Esophagus squamous epithelium (tissue), 5 donors: ENCODE measurements at places on chromosomes 4 and X.

GRCh38 chrX:44071847-44072551 is 98.8 kb upstream of the NDP start:
- no peak for DNase-seq

- no peak for DNase-seq
These were observed 433 bp upstream of the COQ2 start for GRCh38 chr4:83285055-83285407.

DNA sequence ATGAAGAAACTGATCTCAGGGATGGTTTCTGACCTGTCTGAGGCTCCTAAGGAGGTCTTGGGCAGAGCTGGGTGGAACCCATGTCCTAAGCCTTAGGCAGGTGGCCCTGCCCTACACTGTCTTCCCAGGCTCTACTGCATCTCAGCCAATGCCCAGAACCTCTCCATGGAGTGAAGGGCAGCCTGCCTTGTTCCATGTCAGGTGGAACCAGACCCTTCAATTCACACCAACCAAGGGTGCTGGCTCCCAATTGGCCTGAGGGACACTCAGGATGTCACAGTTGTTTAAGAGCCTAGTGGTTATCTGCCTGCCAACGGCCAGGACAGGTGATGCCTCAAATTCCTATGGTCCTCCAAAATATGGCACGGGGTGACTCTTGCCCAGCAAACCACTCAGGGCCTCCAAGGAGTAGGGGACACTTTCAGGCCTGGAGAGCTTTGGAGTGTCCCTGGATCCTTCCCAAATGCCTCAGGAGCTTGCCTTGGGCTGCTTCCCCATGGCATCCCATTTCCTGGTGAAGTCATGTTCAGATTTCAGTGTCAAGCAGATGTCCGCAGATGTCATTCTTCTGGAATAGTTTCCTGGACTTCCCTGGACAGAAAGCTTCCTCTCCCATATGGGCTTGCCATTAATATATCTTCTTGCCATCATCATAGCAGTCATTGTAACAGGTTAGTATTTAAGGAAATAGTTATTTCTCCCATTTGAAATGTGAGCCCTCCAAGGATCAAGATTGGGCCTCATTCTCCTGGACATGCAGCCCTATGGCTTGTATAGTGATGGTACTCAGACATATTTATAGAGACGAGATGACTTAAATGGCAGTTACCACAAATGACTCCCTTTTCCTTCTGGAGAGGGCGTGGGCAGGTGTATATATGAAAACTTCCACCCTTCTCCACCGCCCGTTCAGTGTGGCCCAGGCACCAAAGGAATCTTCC is 67.1 kb downstream of the MED28 start:
- no peak for DNase-seq

GRCh38 chr4:121951521-121952110 is at the start of gene TRPC3:
Gene TRPC3 (minus strand): TSS chr4:121952060. CDS start chr4:121951680, 380 bp downstream.
- DNase-seq: no peak

DNA sequence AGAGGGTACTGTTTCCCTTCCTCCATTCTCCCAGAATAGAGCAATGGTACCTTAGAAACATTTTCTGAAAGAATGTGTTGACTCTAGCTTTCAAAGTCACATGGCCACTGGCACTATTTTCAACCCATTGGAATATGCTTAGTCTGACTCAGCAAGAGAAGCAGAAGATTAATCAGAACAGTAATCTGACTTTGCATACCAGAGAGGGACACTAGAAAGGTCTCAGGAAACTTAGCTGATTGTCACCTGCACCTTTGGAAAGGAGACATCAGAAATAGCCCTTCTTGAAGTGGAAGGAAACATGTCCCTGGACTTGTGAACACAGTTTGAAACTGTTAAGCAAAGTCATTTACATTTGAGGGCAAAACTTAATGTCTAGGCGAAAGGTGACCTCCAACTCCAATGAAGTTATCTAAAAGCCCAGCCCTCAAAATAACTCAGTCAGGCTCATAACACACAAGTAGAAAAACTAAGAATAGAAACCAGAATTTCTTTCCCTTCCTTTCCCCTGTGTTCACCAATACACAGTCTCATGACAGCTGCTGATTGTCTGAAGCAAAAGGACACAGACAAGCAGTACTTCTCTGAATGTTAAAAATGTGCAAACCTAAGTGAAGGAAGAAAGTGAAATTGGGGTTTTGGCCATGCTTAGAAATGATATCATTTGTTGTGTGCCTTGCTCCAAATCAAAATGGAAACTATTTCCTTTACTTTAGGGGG is 270.8 kb downstream of the GRIA3 start:
- no peak for DNase-seq

DNA sequence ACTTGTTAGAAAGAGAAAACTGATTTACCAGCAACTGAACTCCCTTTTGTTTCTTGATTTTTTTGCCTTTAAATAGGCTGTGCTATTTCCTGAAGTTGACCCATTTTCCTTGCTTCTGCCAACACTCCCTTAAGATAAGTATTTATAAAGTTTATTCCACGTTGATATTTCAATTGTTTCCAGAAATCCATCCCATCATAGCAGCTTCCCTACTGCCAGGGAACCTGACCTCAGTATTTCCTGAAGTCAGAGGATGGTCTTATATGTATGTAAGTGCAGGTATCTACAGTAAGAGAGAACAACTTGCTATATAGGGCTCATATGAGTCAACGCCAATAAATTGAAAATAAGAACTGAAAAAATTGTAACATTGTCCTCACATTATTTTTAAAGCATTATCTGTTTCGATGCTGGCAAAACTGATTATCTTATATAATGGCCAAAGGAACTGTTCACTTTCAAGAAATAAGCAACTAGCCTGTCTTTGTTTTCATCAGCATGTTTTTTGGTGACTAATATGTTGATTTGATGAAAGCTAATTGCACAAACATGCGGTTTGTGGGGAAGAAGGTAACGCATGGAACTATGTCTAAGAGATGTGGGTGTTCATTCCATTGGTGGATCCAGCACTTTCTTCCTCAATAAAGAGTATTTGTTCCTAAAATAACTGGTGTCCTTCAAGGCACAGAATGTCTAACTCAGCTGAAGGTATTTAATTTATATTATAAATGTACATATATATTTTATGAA is 4.7 kb downstream of the LIMCH1 start:
- DNase-seq: no peak

DNA sequence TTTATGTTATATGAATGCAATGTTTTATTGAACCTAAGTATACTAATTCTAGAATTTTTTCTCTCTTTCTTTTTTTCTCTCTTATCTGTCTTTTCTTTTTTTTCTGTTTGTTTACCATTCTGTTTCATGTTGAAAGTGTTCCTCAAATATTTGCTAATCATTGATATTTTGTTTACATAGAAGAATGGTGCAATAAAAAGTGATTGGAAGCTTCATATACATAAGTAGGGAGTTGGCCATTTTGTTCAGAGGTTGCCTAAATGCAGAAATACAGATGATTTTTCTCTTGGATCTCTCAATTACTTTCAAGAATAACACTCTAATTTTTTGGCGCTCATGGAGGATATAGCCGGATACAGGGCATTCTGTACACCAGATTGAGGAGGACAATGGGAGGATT is 5.7 kb upstream of the SERTM2 start:
- no peak for DNase-seq

DNA sequence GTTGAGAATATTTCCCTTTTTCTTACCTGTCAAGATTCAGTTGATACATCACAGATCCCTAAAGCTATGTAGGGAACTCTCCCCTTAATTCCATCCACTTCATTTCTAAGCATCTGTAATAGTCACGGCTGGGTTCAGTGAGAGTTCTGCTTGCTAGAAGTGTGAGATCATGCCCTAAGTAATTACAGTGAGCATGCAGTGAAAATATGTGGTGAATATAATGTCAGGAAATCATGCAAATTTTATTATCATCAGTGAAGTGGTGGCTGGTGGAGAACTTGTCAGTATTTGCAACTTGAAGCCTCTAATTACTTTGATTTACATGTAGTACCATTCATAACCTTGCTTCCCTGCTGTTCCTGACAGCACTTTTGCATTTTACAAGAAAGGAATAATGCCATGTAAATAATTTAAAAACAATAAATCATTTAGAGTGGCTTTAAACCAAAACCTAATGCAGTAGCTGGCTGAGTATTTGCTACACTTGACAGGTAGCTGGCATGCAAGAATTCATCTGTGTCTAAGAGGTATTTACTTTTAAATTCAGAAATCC is 28.3 kb upstream of the CFAP299 start:
- DNase-seq: no peak

DNA sequence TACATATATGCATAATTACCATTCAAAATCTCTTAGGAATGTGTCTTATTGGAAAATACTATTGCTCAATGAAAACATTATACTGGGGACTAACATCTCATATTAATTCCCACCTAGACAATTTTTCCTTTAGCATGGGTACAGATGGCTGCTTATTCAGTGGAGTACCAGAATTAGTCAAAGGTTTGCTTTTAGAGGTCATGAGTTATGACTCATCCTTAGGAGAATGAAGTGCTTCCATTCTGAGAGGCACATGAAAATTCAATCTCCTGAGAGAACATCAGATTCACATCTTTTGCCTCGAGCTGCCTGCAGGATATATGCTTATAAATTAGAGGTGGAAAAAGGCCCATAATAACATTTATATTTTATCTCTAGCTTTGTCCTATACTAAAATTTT is 378.0 kb upstream of the DMD start:
- DNase-seq: no peak

GRCh38 chr4:23233596-23233995 is 540.9 kb downstream of the GBA3 start:
- no peak for DNase-seq

DNA sequence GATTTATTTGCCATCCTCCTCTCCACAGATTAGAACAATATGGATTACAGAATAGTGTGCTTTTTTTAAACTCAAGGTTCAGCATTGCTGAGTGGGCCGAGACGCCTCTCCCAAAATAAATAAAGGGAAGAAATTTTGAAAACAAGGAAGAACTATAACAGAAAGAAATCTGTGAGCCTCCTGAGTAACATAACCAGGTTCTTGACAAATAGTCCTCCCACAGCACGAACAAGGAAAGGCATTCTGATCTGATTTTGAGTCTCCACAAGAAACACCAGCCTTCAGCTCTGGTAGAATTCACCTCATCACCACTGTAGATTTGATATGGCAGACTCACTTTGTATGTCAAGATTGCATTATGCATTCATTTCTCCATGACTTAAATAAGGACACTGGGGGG is 173.6 kb downstream of the HHIP start:
- no peak for DNase-seq

DNA sequence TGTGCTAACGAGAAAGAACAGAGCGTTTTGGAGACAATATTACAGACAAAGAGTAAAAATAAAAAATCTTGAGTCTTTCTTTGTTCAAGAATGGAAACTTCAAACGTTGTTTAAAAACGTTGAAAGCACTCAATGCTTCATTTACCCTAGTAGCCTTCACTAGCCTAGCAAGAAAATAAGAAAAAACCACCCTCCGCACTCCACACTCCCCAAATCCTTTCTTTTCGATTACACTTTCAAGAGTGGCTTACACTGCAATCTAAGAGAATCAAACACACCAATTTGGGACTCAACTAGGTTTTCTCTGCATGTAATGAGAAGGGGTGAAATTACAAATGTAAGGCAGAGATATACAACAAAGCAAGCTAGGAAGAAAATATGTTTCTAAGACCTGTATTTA is 4.7 kb downstream of the TMSB4X start:
- no peak for DNase-seq

GRCh38 chr4:113467581-113467980 is 294.0 kb downstream of the CAMK2D start:
- DNase-seq: no peak

DNA sequence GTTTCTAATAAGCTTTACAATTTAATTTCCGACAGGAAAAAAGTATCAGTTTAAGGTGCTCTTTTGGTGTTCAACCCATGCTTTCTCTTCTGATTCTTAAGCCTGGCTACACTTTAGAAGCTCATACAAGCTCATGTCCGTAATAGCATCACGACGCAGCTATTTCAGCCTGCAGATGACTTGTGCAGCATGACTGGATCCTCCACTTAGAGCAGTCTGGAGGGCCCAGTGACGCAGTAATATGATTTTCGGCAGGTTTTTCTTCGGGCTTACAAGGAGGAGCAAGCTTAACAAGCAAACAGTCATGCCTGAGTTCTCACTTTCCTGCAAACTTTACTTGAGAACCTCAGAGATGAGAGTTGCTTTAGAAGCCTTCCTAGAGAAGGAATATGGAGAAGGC is 85.3 kb upstream of the MAML3 start:
- no peak for DNase-seq

DNA sequence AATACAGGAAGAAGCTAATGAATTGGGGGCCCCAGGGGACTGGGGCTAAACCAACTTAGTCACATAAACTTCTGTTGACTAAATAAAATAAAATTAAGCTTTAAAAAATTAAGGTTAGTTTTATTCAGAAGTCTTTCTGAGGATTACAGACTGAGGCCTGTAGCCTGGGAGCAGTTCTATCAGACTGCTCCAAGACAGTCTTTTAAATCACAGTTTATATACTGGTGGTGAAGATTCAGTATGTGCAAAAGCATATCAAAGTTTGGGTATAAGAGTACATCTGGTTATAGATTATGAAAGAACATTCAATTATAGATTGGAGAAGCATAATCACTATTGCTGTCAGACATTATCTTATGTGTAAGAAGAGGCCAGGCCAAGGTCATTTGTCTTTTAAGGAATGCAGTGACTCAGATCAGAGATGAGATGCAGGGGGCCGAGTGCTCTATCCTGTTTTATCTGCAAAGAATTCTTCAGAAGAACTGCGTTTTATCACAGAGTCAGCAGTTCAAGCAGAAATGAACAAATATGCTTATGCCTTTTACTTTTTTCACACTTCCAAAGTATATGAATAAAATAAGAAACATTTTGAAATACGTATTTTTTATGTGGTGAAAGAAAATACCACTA is 109.4 kb downstream of the PDHA2 start:
- DNase-seq: no peak

DNA sequence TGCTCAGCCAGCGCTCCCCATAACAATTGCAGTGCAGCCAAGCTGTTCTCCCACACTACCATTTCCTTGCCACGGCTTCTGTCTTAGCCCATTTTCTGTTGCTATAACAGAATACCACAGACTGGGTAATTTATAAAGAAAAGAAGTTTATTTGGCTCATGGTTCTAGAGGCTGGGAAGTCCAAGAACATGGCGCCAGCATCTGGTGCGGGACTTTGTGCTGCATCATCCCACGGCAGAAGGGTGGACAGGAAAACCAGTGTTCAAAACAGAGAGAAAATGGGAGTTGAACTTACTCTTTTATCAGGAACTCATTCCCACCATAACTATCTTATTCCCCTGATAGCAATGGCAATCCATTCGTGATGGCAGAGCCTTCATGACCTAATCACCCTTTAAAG is 104.6 kb downstream of the FHDC1 start:
- no peak for DNase-seq

- DNase-seq: no peak
These were observed 121.7 kb downstream of the TLL1 start for GRCh38 chr4:165994701-165995100.

DNA sequence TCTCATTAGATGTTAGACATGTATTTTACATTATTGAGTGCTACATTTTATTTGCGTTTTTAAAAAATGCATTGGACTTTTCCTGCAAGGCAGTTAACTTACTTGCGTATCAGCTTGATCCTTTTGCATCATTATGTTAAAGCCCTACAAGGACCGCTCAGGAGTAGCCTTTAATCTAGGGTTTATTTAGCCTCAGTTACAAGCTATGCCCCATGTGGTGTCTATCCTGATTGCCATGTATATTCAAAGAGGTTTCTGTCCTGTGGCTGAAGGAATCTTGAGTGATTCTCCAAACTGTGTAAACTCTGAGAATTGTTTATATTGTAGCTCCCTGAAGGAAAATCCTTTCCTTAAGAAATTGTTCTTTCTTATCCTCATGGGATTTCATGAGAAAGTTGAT is 821.8 kb upstream of the AGA start:
- no peak for DNase-seq
